GM12865 (cell line): ENCODE measurements at places on chromosomes 1 and 21.

DNA sequence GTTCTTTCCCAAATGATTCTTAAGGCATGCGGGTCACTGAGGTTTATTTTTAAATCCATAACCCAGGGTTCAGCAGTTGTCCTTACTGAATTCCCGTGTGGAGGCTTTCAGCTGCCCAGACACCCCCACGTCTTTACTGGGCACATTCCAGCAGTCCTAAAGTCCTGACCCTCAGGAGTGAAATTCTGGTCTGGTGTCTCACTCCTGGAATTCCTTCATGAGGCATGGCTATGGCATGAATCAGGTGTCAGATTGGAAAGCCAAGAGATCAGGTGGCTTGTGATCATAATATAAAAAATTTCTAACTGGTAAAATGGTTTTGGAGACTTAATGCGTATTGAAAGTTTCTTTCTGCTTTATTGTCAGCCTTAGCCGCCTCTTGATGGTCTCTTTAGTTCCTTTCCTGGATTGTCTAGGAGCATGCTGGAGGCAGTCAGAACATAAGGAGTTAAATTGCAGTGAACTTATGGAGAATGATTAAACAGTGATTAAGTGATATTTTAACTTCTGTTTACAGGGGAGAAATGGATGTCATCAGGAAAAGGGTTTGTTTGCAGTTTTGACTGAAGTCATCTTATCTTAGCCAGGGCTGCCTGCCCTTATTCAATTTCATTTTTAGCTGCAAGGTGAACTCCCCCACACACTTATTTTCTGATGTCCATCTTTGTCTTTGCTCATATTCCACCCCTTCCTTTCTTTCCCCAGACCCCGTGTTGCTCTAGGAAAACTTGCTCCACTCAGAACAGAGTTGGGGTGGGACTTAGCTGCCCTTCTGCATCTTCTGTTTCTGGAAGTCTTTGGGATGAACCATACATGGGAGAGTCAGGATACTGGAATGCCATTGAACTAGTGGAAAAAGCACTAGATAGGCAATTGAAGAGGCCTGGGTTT, 25.7 kb upstream of the MACF1 start:
- no peak for DNase-seq

- no peak for DNase-seq
These were observed 26.1 kb downstream of the RGS4 start for GRCh38 chr1:163095213-163095612.

- DNase-seq: no peak
These were observed 12.6 kb upstream of the IFNAR1 start for GRCh38 chr21:33312121-33312520.

- DNase-seq: no peak
These were observed at the start of gene VTCN1 for GRCh38 chr1:117210831-117211261. Gene VTCN1, minus strand, starts transcription at chr1:117210927. Its CDS starts 72 bp downstream, at chr1:117210855.

DNA sequence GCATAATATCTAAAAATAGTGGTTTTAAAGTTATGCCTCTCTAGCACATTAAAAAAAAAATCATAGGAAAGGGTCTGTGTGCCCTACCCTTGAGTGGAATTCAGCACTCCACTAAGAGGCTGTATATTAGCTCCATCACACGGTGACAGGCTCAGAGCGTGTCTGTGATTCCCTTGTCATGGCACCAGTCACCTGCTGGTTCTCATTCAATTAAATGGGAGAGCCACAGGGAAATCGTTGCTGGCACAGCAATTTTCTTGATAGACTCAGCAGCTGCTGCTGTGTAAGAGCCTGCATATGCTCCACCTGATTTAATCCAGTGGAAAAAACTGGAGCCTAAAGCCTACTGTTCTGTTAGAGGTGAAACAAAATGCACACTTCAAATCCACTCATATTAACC, 9.5 kb downstream of the ATP6V1G3 start:
- no peak for DNase-seq

DNA sequence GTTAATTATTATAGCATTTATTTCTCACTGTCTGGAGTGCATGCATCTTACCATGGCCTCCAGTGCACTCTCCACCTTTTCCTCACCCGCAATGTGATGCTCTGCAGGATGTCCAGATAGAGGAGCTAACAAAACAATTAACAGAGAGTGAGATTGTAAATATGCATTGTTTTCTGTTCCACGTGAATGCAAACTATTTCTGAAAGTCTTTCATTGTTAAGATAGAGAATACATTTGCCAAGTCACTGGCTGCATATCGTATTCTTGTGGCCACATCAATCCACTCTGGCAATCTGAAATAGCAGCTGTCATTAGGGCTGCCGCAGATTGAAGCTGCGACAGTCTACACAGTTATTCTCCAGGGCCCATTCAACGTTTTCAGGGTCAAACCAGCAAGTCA, 143.8 kb downstream of the DUSP10 start:
- DNase-seq: no peak

GRCh38 chr21:26110715-26111114, 59.9 kb downstream of the APP start:
- no peak for DNase-seq

DNA sequence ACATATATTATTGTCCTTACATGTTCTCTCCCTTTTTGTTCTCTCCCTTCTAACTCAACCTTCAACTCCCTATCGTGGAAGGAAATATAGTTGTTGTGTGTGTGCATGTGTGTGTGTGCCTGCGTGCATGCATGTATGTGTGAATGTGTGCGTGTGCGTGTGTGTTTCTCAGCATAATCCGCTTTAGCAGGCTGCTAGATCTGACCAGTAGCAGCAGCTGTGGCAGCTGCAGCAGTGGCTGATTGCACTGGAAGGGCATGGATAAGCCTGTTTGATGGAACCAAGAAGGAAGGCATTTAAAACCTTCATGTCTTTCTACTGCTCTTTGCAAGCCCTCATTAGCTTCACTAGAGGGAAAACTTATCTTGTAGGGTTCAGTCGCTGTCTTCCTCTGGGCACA, 65.6 kb upstream of the IRF2BP2 start:
- DNase-seq: no peak

DNA sequence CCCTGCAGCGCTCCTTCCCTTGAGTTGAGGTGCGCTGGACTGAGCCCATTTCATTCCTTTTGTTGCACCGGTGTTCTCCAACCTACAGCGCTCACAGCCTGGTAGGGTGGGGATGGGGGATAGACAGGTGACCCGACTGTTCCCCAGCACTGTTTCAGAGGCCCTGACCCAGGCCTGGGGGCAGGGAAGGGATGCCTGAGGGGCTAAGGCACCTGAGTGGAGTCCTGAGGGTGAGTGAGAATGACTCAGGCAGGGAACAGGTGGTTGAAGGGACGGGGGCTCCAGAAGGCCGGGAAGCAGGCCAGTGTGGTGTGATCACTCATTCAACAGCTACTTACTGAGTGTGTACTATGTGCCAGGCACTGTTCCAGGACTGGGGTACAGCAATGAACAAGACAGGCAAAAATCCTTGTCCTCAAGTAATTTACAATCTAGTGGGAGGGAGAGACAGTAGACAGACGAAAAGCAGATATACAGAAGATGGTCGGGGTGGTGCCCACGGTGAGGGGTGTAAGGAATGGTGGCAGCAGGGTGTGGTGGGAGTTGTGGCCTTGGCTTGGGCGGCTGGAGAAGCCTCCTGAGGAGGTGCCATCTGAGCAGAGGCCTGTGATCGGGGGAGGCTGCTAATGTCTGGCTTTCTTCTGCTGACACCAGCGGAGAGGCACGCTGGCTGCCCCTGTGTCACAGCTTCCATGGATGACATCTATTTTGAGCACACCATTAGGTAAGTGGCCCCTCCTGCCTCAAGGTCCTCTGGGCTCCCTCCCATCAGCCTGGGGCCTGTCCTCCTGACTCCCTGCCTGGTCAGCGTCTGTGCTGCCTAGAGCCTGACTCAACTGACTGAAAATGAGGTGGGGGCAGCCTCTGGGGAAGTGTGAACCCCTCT, 37.4 kb downstream of the ACOT11 start:
- no peak for DNase-seq

GRCh38 chr1:47213230-47213963, 18.6 kb downstream of the TAL1 start:
- DNase-seq: no peak

- DNase-seq: no peak
These were observed 18.3 kb upstream of the MPL start for GRCh38 chr1:43319288-43319687.

- no peak for DNase-seq
These were observed 20.8 kb upstream of the TAL1 start for GRCh38 chr1:47252795-47253194.

- no peak for DNase-seq
These were observed 271.4 kb downstream of the FOXD2 start for GRCh38 chr1:47709019-47709871.

DNA sequence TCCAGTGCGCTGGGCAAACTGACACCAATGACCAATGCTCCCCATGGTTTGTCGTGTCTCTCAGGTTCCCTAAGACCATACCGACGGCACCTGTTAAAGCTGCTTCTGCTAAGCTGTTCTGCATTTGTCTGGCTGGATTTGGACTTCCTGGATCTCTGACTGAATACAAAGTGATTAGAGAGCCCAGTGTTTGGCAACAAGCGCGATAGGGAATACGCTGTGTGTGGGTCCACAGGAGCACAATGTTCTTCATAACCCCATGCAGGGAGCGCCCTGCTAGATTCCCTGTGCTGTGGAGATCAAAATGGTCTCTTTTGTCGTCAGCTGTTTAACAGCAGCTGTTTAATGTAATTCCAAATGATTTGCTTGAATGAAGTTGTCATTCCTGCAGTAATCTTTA, 26.0 kb upstream of the ESRRG start:
- DNase-seq: no peak

DNA sequence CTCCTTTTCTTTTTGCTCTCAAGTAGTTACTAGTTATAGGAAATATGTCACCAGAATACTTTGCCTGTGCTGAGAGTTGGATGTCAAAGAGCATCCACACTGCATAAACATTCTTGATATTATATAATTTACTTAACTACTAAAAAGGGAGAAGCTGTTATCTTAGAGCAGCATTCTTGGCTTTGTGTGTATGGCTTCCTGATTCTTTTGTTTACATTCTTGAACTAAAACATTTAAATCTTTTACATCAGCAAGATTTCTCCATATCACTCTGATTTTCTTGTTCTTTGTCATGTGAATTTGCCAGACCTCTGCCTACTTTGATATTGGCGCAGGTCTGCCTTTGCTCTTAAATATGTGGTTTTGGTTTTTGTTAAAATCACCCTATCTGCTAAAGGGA, 48.8 kb downstream of the SUCO start:
- DNase-seq: no peak

GRCh38 chr21:38851101-38851500, 45.4 kb downstream of the ETS2 start:
- DNase-seq: no peak

DNA sequence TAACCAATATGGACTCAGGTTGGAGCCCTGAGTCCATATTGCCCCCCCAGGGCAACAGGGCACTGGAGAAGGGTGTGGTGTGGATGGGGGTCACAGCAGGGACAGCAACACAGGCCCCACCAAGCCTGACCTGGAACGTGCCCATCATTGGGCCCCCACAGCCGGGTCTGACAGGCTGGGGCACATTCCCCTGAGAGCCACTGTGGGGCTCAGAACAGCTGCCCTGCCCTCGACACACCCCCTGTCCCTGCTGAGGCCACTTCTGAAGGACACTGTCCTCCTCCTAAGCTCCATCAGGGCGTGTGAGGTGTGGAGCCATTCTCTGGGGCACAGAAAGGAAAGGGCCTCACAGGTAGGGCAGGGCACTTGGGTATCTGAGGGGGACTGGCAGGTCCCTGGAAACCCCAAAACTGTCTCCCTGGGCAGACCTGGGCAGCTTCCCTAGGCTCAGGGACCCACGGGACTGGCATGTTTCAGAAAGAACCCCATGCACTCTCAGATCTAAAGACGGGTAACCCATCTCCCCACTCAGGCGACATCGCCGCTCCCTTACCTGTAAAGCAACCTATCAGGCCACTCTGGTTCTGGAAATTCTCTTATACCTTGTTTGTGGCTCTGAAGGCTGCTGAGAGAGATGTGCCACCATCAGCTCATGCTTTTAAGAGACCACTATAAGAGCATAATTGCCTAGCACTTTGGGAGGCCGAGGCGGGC, 95.5 kb downstream of the DMRTB1 start:
- no peak for DNase-seq

DNA sequence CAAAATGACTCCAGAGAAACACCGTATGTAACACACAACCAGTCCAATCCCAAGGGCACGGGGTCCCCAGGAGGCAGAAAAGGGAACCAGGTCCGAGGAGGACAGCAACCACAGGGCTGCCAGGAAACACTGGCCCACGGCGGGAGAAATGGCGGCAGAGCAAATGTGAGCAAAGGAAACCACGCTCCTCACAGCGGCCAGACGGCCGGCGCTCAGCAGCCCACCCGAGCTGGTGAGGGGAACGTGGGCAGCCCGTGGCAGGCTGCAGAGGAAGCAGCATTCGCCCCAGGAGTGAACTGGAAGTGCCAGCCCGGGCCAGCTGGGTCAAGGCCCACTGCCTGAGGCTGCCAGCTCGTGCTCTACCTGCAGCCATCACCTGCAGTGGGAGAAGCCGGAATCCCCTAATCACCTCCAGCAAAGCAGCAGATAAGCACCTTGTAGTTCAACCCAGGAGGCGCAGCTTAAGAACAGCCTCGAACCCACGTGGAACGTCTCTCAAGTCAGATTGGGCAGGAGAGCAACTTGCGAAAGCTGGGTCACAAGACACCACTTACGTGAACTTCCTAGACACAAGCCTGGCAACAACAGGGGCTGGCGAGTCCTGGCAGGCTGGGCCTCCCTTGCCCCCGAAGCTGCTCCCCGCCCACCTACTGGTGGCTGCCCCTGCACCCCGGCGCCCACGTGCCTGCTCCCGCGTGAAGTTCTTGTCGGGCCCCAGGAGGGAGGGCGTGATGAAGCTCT, 6.7 kb downstream of the SLC19A1 start:
- DNase-seq: no peak

- DNase-seq: no peak
These were observed 3.5 kb downstream of the EPHX1 start for GRCh38 chr1:225813214-225813964.

- DNase-seq: peak; percentile 34
These were observed 100.7 kb downstream of the KCNN3 start for GRCh38 chr1:154769193-154769895.

DNA sequence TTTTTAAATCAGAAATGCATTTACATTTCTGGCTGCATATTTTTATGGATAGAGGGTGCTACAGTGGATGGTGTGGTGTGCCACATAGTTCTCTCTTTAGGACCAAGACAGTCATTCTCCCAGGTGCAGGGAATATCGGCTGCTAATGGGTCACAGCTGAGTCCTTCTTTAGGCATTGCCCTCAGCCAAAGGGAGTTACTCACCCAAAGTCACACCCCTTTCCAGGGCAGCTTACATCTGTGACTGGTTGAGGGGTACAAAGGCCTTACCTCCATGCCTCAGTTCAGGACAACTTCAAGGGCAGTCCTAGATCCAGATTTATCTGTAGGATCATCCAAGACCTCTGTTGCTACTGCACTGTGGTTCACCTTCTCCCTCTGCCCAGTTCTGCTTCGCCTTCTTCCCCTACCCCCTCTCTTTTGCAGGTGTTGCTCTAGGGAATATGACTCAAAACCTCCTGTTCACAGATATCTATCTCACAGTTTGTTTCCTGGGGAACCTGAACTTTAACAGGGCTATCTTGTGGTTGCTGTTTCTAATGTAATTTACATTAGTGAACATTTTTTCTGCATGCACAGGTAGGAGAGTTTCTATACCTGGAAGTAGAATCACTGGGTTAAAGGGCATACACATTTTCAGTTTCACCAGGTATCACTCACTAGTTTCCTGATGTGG, 413.9 kb downstream of the RPS6KC1 start:
- DNase-seq: no peak
